ENCODE measurements at places on chromosomes 2 and 18. TPM values are rescaled to one million over a fixed set of nuclear protein-coding genes. Genes with fewer than 3 reads are reported as not detected.

RAB17 gene
- total RNA-seq: 0.63 TPM

RAMP1 gene
- total RNA-seq: 6.4 TPM

SERPINB2 gene
- not detected for total RNA-seq

SGPP2 gene
- 1.8 TPM for total RNA-seq
